ENCODE measurements at places on chromosomes 5 and 9.
A peak's percentile ranks its signal among the peaks of the same experiment; 100 is the strongest.

DNA sequence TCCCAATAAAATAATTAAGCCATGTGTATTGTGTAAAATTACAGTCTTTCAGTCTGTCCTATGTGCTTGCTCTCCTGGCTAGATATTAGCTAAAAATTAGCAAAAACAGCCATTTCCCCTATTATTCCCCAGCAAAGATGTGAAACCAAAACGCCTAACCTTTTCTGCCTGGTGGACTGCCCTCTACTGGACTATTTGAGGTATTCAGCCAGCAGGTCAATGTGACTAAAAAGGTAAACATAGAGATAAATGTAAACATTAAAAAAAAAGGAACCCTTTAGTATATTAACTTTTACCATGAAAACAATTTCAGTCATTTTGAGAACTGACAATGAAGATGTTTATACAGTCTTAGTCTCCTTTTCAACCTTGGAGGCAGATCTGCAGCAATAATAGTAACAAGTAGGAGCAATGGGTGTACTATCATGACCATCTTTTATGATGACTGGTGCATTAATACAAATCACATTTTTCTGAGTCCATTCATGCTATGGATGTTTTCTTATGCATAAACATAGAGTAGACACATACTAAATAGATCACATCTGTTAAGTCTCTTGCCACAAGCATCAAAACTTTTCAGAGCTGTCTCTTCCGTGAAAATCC is 10.1 kb downstream of the ATG12 start:
- DNase-seq: peak; percentile 64

- DNase-seq: peak; percentile 2
Observed at GRCh38 chr5:97041239-97041638, 101.2 kb downstream of the LIX1 start.

DNA sequence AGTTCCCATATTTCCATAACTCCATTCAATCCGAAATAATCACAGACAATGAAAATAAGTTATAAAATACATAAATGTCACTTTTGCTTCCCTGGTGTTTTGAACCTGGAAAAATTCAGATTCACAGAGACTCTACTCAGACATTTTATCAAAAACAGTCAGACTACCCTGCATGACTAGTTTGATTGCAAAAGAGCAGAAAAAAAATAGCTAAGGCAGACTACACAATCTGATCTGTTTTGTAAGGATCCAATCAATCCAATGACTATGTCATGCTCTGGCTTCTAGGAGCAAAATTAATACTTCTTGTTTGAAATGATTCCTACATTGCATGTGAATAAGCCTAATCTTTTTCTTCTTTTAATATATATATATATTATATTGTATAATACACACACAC is 1262.6 kb downstream of the EFNA5 start:
- no peak for DNase-seq

GRCh38 chr5:56947052-56947451 is 4.9 kb downstream of the MIER3 start:
- DNase-seq: no peak

DNA sequence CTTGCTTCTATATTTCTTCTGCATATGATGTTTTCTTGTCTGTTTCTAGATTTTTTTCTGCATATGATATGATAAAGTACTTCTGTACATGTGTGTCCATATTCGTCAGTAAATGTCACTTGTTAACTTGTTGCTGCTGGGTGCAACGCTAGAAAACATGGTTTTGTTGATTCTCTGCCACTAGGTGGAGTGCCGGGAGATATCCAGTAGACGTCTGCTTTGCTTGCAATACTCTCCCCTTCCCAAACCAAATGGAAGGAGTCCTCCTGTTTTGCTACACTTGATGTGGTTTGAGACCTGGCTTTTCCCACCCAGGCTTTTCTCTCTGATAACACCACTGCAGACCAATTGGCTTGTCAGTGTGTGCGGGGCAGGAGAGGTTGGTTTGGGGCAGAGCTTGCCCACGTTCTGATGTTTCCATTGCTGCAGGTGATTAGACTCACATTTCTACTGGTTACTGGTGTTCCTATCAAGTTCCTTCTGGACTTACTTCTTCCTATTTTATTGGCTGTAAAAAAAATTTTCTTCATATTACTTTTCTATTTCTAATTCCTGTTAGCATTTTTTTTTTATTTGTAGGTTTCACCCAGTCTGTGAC is 900.0 kb upstream of the CDH10 start:
- DNase-seq: peak; percentile 1

DNA sequence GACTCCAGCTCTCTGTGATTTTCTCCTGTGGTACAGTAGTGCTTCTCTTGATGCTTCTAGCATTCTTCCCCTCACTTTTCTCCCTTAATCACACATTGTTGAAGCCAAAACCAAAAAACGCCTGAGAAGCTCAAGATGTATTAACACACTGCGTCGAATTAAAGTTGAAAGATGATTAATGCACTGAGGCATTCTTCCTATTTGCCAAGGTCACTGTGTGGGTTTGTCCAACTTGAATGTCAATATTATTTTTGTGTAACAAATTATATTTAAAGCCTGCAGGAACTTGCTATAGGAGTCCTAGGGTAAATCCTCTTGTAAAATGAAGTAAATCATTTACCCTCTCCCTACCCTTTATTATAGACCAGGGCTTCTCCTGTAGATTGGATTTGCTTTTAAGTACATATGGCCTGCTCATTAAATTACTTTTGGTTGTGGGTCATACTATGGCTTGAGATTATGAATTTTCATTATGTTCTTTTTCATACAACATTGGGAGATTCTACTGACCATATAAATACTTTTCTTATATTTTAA is 68.1 kb downstream of the GDA start:
- DNase-seq: no peak

DNA sequence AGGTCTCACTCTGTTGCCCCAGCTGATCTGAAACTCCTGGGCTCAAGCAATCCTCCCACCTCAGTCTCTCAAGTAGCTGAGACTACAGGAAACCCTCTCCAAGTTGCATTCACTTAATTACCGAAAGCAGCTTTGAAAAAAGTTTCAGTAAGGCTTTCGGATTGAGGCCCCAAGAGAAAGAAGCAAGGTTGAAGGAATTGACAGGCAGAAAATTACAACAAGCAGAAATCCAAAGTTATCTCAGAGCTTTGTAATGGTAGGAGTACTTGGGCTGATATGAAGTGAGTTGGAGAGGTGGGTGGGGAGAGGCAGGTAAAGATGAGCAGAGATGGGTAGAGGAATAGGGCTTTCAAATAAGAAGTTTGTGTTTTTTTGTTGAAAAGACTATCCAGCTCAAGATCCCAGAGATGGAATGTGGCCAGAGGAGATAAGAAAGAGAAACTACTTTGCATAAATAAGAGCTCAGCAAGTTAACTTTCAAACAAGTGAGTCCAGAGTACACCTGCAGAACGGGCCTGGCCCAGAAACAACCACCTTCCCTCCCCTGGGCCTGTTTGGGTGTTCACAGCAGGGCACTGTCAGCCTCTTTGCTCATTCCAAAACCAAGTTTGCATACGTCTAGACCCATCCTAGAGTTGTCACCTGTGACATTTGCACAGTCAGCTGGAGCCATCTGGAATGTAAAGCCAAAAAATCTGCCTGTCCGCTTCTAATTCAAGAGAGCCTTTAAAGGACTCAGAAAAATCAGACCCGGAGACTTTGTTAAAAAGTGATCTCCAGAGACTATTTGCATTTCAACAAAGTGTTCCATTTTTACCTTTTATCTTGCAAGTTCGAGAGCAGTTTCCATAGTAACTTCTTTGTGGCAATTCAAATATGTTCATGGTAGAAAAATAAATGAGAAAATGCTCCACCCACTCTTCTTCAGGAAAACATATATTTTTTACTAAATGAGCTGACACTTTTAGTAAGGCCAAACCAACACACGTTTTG is 2.2 kb upstream of the CLINT1 start:
- peak; percentile 12 for DNase-seq

DNA sequence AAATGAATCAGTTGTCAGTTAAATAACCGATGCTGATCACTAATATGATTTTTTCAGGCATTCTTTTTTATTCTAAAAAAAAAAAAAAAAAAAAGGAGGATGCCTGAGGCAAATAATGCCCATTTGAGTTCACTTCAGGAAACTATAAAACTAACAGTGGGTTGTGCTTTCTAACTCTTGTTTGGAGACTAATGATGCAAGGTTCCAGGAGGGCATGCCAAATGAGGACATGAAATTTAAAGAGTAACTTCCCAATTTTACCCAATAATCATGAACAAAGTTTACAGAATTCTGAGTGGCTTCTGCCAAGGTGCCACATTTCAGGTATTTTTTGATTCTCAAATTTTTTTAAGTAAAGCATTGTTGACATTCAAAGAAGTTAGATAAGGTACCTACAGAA is 41.0 kb downstream of the CEP120 start:
- DNase-seq: no peak

DNA sequence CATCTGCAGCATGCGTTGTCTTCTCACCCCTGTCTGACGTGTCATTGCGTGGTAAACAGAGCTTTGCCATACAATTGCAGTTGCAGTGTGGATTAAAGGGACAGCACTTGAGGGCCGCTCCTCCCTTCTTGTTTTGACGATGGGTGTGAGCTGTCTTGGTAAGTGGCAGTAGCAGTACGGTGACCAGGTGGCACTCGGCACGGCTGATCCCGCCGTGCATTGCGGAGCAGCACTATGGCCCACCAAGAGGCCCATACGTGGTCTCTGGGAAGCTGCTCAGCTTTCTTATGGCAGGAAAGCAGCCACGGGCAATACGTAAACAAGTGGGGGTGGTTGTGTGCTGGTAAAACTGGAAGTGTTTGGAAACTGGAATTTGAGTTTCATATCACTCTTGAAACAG is 25.1 kb downstream of the EHMT1 start:
- no peak for DNase-seq

GRCh38 chr5:61999371-61999770 is 306.6 kb upstream of the KIF2A start:
- no peak for DNase-seq

DNA sequence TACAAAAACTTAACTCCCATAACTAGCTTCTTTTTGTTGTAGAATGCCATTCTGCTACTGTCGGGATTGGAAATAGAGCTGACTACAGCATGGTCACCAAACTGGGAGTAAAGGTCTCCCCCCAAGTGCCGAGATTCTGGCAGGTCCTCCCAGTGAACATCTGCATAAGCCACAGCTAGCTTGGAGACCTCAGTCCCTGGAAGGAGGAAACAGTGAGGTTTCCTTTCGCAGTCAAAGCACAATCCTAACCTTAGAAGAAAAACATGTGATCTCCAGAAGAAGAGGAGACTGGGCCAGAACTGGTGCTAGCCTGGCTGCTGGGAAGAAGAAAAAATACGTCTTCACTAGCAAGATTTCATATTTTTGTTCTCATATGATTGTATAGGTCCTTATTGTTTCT is 127.4 kb downstream of the SCAMP1 start:
- DNase-seq: no peak

GRCh38 chr5:75374394-75374814 is 37.4 kb downstream of the HMGCR start:
- DNase-seq: no peak

- DNase-seq: no peak
Observed at GRCh38 chr5:88718736-88719135, 164.2 kb downstream of the MEF2C start.

DNA sequence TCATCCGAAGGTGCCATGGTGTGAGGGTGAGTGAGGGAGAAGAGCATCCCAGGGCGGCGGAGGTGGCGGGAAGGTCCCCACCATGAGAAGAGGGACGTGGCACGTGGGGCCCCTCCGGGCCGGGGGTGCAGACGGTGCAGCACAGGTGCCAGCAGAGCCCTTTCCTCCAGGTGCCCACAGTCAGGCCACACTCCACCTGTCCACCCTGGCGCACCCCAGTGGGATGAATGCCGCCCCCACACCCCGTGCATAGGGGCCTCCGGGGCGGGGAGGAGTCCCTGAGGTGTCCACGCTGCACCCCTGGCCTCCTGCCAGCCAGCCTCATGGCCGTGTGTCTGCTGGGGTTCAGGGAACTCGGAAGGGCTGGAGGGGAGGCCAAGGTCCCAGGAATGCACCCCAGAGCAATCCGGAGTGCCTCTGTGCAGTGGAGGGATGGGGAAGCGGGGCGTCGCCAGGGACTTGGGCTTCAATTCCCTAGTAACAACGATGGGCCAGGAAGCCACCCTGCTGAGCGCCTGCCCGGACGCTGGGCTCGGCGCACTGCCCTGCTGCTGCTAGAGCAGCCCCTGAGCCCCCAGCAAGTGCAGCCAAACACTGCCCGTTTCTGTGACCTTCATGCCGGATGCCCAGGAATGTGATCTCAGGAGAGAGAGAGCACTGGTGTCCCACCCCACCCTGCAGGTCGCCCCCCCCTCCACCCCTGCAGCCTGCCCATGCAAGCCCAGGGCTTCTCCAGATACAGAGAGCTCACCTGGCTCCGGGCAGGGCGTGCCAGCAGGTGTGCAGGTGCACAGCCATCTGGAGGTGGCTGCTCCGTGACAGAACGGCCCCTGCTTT is 8.8 kb upstream of the NACC2 start:
- no peak for DNase-seq

DNA sequence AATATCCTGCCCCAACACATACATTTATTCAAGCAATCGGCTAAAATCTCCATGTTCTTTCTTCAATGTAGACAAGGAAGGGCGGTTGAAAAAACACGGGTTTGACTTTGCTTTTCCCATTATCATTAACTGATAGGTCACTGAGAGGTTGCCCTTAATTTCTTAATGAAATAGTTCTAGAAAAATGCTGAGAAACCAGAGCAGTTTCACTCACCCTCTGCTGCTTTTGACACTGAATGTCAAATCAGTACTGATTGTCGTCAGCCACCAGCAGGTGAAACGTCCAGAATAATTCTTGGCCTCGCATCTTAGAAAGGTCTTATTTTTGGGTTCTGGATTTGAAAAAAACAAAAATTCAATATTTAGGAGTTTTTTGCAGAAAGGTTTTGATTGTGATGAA is 8.1 kb downstream of the IL12B start:
- DNase-seq: no peak

GRCh38 chr9:18473652-18474279 is at the start of gene ADAMTSL1:
TSS of gene ADAMTSL1 (plus strand) at chr9:18474153. CDS start at chr9:18474233, 80 bp downstream.
- no peak for DNase-seq

DNA sequence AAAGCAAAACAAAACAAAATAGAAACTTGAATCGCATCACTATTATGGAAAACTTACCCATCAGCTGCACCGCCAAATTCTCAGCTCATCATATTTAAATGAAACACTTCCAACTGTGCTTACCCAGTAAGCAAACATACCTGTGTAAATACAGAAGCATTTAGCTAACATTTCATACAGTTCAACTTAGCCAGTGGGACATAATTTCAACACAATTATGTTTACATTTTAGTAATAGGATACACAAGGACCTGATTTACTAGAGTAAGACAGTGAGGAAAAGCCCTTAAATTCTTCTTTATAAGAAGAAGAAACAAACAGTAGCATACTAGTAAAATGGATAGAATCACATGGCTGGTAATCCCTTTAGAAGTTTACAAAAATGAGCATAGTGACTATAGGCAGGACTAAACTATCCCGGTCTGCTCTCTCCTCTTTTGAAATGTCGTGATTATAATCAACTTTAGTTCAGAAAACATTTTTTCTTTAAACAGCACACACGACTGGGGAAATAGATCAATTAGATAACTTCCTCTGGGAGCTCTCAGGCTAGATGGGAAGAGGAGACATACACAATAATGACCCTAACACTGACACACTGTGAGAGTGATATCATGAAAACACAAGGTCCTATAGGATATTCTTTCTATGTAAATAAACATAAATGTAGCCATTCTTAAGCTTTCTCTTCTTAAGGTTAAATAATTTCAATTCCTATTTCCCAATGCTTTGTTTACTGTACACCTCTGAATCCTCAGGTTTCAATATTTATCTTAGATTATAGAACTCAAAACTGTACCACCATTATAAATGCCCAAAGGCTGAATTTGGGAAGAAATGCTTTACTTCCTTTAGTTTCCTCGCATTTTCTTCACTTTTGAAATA is 15.9 kb upstream of the CDC20B start:
- DNase-seq: no peak

- DNase-seq: no peak
Observed at GRCh38 chr5:173420108-173420507, 91.9 kb upstream of the STC2 start.

- DNase-seq: no peak
Observed at GRCh38 chr5:17024686-17025180, 88.6 kb upstream of the MYO10 start.
